ENCODE measurements at places on chromosomes 12 and 14.

DNA sequence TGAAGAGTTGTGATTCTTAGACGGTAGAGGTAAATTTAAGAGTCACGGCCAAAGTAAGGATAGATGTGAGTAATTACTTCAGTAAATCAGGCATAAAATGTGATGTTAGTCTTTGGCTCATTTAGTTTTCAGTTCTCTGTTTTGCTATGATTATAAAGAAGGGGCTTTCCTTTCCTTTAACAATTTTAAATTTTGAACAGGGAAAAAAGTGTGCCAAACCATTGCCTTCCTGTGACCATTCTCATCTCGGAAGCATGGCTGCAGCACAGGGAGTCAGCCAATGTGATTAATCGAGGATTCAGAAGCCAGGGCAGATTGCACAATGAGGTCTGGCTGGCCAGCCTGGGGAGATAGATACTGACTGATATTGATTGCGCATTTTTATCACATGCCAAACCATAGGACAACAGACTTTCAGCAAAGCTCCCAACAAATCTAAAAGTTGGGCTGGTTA lies 480.2 kb upstream of the PRICKLE1 start:
- DNase-seq = no peak

- no peak for DNase-seq
These were observed 21.6 kb upstream of the TMCC3 start for GRCh38 chr12:94671917-94672316.

GRCh38 chr12:19462406-19462805 lies 23.1 kb downstream of the AEBP2 start:
- peak; percentile 20 for DNase-seq

- DNase-seq = no peak
These were observed 374.9 kb downstream of the GXYLT1 start for GRCh38 chr12:41769810-41770209.

DNA sequence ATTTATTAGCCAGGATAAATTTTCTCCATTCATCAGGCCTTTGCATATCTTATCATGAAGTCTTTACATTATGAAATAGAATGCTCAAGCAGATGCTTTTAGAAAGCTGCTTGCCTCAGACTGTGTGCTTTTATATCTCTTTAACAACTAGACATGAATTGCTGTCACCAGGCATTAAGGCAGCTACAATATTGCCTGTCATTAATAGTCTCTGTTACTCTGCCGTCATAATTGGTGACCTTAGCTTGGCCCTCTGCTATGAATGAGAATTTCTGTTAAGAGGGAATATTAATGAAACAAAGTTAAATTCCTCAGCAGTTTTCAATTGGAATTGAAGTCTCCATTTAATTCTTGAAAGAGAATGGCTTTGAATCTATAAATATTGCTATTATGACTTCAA lies 266.8 kb upstream of the MIS18BP1 start:
- no peak for DNase-seq

DNA sequence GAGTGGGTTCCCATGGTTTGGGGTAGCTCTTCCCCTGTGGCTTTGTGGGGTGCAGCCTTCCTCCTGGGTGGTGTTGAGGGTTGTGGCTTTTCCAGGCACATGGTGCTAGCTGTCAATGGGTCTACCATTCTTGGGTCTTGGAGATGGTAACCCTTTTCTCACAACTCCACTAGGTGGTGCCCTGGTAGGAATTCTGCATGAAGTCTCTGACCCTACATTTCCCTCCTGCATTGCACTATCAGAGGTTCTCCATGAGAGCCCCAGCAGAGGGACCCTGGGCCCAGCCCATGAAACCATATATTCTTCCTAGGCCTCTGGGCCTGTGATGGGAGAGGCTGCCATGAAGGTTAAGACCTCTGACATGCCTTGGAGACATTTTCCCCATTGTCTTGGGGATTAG lies 1093.3 kb downstream of the SLC16A7 start:
- DNase-seq = no peak

DNA sequence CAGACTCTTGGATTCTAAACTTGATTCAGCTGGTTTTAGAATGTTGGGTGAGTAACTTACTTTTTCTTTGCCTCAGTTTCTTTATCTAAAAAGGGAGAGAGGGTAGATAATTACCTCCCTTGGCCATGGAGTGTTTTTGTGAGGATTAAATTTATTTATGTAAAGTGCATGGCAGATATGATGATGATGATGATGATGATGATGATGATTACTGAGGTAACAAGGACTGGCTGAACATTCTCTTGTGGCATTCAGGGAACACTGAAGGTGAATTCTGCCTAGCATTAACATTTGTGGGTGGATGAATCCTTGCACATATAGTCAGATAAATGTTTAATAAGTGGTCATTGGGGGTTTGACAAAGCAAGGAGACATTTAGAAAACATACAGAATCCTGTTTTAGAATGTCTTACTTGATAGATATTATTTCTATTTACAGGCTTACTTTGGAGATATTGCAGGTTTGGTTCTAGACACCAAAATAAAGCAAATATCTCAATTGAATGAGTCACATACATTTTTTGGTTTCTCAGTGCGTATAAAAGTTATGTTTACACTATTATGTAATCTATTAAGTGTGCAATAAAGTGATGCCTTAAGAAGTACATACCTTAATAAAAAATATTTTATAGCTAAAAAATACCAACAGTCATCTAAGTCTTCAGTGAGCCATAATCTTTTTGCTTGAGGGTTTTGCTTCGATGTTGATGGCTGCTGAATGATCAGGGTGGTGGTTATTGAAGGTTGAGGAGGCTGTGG lies 123.2 kb downstream of the SNAPC1 start:
- no peak for DNase-seq

- DNase-seq = no peak
These were observed 72.7 kb downstream of the TMEM132C start for GRCh38 chr12:128339631-128340030.

DNA sequence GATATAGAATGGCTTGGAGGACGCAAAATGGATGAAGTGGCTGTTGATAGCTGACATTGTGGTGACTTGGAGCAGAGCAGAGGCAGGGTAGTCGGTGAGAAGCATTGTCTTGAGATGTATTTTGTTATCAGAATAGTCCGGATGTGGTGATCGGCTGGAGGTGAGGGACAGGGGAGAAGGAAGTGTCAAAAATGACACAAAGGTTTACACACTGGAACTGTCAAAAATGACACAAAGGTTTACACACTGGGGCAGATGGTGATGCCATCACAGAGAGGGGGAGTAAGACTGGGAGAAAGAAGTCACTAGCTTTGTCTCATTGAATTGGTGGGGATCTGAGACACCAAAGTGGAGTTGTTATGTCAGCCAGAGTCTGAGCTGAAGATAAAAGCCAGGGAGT lies 30.1 kb downstream of the CDKL1 start:
- no peak for DNase-seq

DNA sequence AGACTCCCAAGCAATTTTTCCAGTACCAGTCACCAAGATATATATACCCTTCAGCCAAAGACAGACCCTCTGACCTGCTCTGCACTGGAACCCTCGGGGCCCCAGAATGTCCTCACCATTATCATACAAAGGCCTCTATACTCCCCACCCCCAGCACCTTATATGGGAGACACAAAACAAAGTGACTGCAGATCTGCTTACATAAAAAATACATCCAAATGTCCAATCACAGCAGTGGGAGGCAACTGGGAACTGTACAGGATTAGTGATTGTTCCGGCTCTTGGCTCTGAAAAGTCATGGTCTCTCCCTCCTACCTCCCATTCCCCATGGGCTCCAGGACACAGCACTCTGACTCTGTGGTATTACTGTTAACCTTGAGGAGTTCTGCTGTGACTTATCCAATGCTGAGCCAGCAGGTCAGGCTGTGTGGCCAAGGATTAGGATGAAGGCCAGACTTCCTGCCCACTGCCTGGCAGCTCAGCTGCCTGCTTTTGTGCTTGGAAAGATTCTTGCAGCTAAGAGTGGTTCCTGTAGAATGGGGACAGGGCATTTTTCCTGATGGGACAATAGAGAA lies 13.7 kb downstream of the OXA1L start:
- peak; percentile 4 for DNase-seq

GRCh38 chr14:28879573-28879996 lies 113.0 kb downstream of the FOXG1 start:
- no peak for DNase-seq

GRCh38 chr14:69151458-69152180 lies 1.3 kb downstream of the DCAF5 start:
- DNase-seq = no peak

DNA sequence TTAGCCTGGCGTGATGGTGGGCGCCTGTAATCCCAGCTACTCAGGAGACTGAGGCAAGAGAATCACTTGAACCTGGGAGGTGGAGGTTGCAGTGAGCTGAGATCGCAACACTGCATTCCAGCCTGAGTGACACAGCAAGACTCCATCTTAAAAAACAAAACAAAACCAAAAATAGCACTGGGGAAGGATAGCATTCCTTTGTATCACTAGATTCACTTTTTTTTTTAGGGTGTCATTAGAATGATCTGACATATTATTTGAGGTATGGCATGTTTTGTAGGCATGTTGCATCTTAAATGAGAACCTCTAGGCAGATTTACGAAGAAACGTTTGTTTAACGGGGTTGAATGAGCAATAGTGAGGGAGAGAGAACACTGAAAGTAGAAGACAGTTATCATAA lies 16.8 kb upstream of the FAR2 start:
- peak; percentile 14 for DNase-seq

GRCh38 chr14:55604900-55605418 lies 25.0 kb downstream of the KTN1 start:
- DNase-seq = no peak

DNA sequence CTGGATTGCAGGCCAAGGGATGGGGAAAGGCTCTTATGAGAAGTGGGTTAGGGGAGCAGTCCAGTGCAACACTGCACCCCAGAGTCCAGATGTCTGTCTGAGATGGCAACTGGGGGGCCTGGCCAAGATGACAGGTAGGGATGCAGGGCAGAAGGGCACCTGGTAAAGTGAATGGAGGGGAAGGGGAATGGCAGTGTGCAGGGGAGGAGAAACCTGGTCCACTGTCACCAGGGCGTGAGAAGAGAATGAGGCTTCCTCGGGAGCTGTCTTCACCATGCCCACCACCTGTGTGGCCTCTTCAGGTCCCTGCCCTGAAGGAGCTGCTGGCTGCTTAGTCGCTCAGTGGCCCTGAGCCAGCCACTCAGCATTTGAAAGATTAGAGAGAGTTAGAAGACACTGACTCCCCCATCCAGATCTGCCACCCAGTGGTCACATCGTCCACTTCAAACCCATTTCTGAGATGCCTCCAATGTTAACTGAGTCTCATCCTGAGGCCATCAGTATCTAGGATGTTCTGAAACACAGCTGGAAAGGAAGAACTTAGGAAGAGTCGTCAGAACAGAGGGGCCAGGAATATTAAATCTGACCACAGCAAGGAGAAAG lies 57.3 kb downstream of the PLEKHG3 start:
- DNase-seq = peak; percentile 15

DNA sequence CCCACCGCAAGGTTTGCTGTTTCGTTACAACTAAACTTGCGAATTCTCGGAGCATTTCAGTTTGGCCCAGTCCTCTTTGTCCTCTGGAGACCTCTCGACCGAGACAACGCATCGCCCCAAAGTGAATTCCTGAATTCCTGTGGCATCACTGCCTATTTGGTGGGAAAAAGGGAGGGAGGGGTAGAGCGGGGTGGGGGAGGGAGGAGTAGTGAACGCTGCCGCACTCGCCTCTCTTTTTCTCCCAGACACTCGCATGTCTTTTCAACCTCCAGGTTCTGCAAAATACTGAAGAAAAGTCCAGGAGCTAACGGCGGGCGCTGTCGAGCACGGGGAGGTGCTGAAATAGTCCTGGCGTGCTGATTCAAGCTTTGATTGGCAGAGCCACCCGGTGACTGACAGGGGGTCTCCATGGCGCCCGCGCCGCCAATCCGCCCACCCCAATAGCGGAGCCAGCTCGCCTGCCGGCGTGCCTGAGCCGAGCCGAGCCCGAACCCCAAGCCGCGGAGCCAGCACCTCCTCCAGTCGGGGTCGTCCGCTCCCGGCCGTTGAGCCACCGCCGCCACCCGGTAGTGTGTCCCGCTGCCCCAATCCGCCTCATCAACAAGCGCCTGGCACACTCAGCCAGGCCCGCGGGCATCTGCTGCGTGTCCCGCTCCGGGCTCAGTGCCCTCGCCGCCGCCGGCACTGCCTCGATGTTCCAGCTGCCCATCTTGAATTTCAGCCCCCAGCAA lies at the start of gene SIX6:
SIX6 (plus strand) TSS at position 440 of the 731 bp plus-strand sequence; CDS start at position 693, 253 bp downstream.
- peak; percentile 12 for DNase-seq

- no peak for DNase-seq
These were observed 515.4 kb downstream of the FUT8 start for GRCh38 chr14:65927931-65928356.

DNA sequence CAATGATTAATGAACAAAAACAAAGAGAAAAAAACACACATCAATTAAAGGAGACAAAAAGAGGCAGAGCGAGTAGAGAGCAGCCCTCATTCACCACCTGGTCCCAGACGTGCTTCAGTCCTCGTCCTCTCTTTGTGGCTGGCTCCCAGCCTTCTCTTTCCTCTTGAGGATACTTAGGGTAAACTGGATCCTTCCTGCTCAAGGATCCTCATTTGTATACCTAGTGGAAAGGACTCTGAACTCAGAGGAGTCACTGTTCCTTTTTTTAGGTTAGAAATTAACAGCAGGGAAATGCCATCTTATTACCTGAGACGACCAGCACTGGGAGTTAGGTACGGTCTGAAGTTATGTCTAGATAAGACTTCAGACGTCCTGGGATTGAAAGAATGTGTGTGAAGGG lies 9.7 kb downstream of the MLEC start:
- no peak for DNase-seq

- no peak for DNase-seq
These were observed 12.7 kb upstream of the EID3 start for GRCh38 chr12:104290855-104291254.
